Effector memory CD8-positive, alpha-beta T cell (primary cell): ENCODE measurements at places on chromosomes 4 and X.

GRCh38 chrX:151852294-151852693, 60.4 kb upstream of the MAGEA4 start:
- DNase-seq = no peak
- no peaks in the 10 kb centered on the region for H3K36me3 ChIP-seq
- H3K4me3 ChIP-seq = no peak overlapping the region
- no peaks in the 10 kb centered on the region for H3K27me3 ChIP-seq
- no peak overlapping the region for H3K27ac ChIP-seq

DNA sequence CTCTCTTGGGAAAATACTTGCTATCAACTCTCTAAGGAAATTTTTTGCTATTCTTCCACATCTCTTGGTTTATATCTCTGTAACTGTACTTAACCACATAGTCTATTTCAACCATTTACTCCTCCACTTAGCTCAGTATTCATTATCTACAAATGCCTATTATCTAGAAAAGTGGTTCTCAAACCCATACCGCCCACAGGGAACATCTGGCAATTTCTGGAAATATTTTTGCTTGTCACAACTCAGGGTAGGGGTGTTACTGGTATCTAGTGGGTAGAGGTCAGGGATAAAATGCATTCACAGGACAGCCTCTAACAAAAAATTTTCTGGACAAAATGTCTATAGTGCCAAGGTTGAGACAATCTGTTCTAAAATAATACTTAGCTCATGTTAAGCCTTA, 14.4 kb downstream of the ATRX start:
- H3K4me1 ChIP-seq = peaks cover 16% of the 10 kb centered on the region
- H3K4me3 ChIP-seq = peak overlapping the region; percentile 43
- DNase-seq = no peak
- H3K36me3 ChIP-seq = peaks cover 6% of the 10 kb centered on the region
- H3K27ac ChIP-seq = peak overlapping the region; percentile 8
- no peaks in the 10 kb centered on the region for H3K27me3 ChIP-seq

DNA sequence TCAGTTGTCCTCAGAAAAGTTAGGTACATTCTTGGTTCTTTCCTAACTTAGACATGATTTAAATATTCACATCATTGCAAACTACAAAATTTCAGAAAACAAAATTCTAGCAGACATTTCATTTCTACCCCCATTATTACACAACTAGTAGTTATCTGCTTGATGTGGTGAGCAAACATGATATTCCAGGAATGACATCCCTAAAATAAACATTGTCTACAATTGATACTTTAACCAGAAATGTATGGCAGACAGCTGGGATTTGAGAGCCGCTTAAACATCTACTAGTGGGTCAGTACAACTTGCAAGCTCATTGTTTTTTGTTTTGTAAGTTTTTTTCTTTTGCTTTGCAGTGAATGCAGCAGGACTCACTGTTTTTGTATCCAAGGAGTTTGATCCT, 32.1 kb upstream of the AMBN start:
- no peaks in the 10 kb centered on the region for H3K27me3 ChIP-seq
- no peak for DNase-seq
- H3K27ac ChIP-seq = no peak overlapping the region
- H3K4me1 ChIP-seq = no peaks in the 10 kb centered on the region

DNA sequence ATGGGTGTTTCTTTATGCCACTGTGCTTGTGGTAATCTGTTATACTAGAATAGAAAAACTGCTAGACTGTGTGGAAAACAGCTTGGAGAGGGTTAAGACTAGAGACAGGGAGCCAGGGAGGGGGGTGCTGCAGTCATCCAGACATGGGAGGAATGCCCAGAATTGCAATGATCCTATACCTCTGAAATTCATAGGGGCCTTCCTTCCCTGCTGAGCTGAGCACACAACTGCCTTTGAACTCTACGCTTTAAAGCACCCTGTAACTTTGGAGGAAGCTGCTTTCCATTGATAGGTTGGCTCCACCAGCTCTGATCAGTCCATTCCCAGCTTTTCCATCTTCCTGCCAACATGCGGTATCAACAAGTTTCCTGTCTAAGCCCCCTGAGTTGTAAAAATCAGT, 155.9 kb upstream of the RASGEF1B start:
- no peak for DNase-seq
- no peak overlapping the region for H3K4me3 ChIP-seq
- H3K36me3 ChIP-seq = no peaks in the 10 kb centered on the region
- no peak overlapping the region for H3K27ac ChIP-seq
- no peaks in the 10 kb centered on the region for H3K27me3 ChIP-seq

GRCh38 chrX:57929373-57929772, 19.1 kb upstream of the ZXDA start:
- H3K27ac ChIP-seq = no peak overlapping the region
- no peak for DNase-seq
- no peaks in the 10 kb centered on the region for H3K27me3 ChIP-seq
- no peak overlapping the region for H3K4me3 ChIP-seq
- H3K4me1 ChIP-seq = no peaks in the 10 kb centered on the region

DNA sequence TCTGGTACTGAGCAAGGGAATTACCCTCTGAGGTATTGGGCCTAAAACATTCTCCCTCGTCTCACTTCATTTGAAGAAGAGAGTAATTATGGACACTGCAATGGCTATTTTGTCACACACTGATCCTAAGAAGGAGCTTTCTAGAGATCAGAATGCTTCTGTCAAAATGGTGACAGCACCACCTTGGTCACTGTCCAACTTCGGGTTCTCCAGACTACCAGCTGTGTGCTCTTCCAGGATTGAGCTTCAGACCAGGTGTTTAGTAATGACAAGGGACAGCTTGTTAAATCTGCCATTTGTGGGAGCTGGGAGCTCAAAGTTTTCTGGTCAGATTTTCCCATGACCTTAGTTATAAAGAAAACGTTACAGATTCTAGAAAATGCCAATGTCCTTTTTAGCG, 105.4 kb downstream of the POLA1 start:
- DNase-seq = no peak
- no peaks in the 10 kb centered on the region for H3K27me3 ChIP-seq
- H3K36me3 ChIP-seq = no peaks in the 10 kb centered on the region

- no peak overlapping the region for H3K4me3 ChIP-seq
- H3K4me1 ChIP-seq = peaks cover 16% of the 10 kb centered on the region
- H3K27me3 ChIP-seq = peaks cover 64% of the 10 kb centered on the region
These were observed 45.6 kb downstream of the PPP2R2C start for GRCh38 chr4:6426571-6427438.

- no peak for DNase-seq
- peaks cover 13% of the 10 kb centered on the region for H3K4me1 ChIP-seq
- no peaks in the 10 kb centered on the region for H3K36me3 ChIP-seq
- H3K27me3 ChIP-seq = no peaks in the 10 kb centered on the region
- no peak overlapping the region for H3K27ac ChIP-seq
These were observed 7.5 kb downstream of the APEX2 start for GRCh38 chrX:55007656-55008055.

GRCh38 chrX:10569946-10570345, 50.4 kb downstream of the MID1 start:
- DNase-seq = no peak
- no peaks in the 10 kb centered on the region for H3K36me3 ChIP-seq
- H3K4me1 ChIP-seq = no peaks in the 10 kb centered on the region
- H3K4me3 ChIP-seq = no peak overlapping the region
- H3K27ac ChIP-seq = no peak overlapping the region
- H3K27me3 ChIP-seq = no peaks in the 10 kb centered on the region

- DNase-seq = no peak
- no peaks in the 10 kb centered on the region for H3K27me3 ChIP-seq
- no peaks in the 10 kb centered on the region for H3K4me1 ChIP-seq
- H3K27ac ChIP-seq = no peak overlapping the region
These were observed 15.6 kb downstream of the FAM53A start for GRCh38 chr4:1668488-1668840.
